ENCODE measurements at places on chromosomes 2 and 18. TPM values are rescaled to one million over a fixed set of nuclear protein-coding genes. Genes with fewer than 3 reads are reported as not detected.

PCARE gene
- total RNA-seq = 3.3 TPM

TRPM8 gene
- not detected for total RNA-seq

CNDP1 gene
- not detected for total RNA-seq

DNA sequence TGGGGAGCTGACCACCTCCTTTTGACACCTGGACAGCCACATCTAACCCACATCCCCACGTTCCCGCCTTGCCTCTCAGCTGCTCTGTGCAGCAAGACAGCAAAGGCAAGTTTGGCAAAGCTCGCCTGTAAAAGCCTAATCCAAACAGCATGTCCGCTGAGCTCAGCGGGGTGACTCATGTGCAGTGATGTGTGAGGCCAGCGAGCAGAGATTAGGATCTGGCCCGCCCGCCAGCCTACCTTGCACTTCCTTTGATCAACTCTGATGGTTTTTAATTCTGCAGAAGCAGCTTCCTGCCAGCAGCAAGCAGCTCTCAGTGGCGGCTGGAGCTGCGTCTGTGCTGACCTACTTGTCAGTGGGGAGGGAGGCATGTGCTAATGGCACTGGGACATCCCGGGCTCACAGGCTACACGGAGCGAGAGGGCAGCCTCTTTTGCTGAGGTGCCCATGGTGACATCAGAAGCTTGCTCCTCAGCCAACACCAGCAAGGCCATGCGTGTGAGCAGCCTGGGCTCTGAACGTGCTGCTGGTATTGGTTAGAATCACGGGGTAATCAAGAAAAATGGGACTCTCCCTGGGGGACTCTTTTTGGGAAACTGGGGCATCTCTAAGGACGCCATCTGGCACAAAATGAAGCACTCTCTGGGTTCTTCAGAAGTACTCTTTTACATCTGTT lies 36.0 kb upstream of the EML4 start:
- DNase-seq = peak; percentile 84

LTBP1 gene
- 167 TPM for total RNA-seq

COPS7B gene
- 22.5 TPM for total RNA-seq
